Stimulated activated CD4-positive, alpha-beta T cell treated with anti-CD3 and anti-CD28 coated beads, Interleukin-4, amount 100 ng/mL, for 1 hour (primary cell): ENCODE measurements at places on chromosomes 1 and 21.
A peak's percentile ranks its signal among the peaks of the same experiment; 100 is the strongest.

DNA sequence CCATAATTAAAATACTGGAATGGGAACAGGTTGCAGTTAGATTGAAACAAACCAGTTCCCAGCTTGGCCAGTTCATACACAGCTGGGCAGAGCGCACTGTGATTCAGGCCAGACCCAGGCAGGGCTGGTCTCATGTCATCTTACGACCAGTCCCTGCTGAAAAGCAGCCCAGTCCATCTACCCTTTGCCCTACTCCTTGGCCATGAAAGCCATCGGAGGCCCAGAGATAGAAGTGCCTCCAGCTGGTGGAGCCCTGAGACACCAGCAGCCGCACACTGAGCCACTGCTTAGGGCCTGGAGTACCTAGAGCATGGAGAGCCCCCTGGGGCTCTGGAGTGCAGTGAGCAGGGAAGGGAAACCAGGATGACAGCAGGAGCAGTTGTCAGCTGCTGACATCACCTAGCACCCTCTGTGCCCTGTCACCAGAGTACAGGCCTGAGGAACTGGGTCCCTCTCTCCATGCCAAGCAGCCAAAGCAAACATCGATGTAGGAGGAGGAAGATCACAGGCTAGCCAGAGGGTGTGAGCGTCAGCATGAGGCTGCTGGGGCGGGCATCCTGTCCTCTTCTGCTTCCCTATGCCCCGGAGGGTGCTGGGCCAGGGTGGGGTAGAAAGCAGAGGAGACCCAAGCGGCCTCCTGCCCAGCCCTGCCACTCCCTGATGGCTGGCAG lies 34.2 kb upstream of the TMEM125 start:
- DNase-seq, result no peak

GRCh38 chr1:23169727-23170335 lies 1.2 kb upstream of the LUZP1 start:
- peak; percentile 19 for DNase-seq

DNA sequence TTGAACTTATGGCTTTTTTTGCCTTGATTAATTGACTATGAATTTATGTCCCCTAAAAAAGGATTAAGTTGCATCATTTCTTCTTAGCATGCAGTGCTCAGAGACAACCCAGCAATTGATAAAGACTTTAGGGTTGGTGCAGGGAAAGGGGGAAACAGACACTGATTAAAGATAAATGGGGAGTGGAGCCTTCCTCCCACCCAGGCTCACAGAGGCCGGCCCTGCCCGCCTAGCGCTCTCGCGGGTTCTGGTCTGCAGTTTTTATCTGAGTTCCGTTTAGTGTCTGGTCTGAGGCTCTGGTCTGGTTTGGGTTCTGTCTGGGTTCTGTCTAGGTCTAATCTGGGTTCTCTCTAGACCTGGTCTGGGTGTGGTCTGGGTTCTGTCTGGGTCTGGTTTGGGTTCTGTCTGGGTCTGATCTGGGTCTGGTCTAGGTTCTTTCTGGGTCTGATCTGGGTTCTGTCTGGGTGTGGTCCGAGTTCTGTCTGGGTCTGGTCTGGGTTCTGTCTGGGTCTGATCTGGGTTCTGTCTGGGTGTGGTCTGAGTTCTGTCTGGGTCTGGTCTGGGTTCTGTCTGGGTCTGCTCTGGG lies 48.1 kb downstream of the ABCG1 start:
- no peak for DNase-seq

- no peak for DNase-seq
Measured at GRCh38 chr1:22247527-22248245, 104.8 kb upstream of the WNT4 start.

GRCh38 chr1:27789540-27790041 lies 16.6 kb downstream of the STX12 start:
- DNase-seq, result no peak
